ENCODE measurements at places on chromosomes 2 and 18.

DNA sequence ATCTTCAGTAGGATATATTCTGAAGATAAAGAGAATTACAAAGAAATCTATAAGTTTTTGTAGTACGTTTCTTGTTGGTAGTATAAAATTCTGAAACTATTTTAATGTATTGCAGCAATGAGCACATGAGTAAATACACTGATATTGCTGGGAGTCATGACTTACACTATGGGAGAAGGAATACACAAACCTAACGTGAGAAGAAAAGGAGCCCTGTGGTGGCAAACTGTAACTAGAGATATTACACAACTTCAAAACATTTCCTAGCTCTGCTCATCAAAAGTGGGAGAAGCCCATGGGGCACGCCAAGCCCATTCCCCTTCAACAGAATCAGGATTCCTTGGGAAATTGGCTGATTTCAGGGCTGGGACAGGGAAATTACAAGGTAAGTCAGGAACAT lies 20.5 kb downstream of the SPIRE1 start:
- DNase-seq: no peak

GRCh38 chr2:138036522-138036921 lies 72.2 kb downstream of the HNMT start:
- no peak for DNase-seq

DNA sequence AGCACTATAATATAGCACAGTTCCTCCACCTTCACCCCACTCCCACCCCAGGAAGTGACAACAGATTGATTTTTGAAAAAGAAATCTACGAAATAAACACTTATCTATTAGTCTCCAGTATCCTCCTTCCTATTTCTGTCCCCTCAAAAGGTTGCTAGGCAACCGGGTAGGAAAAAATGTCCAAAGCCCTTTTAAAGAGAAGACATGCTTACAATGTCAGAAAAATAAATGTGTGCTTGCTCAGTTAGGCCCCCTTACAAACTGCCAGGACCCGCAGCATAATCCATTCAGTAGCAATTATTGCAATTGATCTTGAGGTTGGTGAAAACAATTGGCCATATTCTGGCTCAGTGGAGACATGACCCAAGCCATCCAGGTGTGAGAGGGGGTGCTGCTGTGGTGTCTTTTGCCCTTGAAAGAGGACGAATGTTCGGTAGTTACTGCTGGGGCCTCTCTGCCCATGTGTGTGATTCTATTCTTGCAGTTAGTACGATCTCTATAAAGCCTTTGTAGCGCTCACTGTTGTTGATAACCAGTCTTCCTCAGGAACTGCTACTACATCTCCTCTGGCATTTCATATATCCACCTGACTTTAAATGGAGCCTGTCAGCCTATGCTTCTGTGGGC lies 144.3 kb downstream of the MYO3B start:
- DNase-seq: no peak

DNA sequence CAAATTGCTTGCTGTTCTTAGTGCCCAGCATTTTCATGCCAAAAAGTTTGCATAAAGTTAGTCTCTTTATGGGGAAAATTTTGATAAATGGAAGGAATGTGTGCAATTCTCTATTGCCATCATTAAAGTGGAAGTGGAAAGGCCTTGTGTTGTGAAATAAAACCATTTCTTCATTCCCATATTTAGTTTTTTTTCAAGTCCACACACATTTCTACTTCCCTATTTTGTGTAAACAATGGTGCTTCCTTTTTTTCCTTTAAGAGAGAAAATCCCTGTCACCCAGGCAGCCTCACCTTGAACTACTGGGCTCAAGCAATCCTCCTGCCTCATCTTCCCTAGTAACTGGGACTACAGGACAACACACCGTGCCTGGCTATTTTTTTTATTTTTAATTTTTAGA lies 42.3 kb upstream of the NCOA1 start:
- no peak for DNase-seq

DNA sequence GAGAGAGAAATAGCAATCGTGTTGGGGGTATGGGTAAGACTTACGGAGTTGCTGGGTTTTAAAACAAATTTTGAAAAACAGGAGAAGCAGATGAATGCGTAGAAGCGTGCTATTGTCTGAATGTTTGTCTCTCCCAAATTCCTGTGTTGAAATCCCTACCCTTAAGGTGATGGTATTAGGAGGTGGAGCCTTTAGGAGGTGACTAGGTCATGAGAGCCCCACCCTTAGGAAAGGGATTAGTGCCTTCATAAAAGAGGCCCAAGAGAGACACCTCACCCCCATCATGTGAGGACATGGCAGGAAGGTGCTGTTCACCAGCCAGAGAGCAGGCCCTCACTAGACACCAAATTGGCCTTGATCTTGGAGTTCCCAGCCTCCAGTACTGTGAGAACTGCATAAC lies 40.7 kb upstream of the FZD7 start:
- DNase-seq: no peak

GRCh38 chr2:111035830-111036441 lies 84.8 kb upstream of the BCL2L11 start:
- no peak for DNase-seq

GRCh38 chr2:61439241-61440002 lies 31.5 kb downstream of the USP34 start:
- no peak for DNase-seq

Data from GM03348 (cell line).